Adrenal gland (tissue), 19 donors: ENCODE measurements at places on chromosomes 2 and 18. TPM values are rescaled to one million over a fixed set of nuclear protein-coding genes. Genes with fewer than 3 reads are reported as not detected.

IFIH1 gene
- 9.7 TPM for total RNA-seq

GRCh38 chr2:163343316-163343715, 392.5 kb downstream of the FIGN start:
- H3K4me1 ChIP-seq: no peaks in the 10 kb centered on the region
- no peaks in the 10 kb centered on the region for H3K27me3 ChIP-seq
- H3K27ac ChIP-seq: no peak overlapping the region
- DNase-seq: no peak

DNA sequence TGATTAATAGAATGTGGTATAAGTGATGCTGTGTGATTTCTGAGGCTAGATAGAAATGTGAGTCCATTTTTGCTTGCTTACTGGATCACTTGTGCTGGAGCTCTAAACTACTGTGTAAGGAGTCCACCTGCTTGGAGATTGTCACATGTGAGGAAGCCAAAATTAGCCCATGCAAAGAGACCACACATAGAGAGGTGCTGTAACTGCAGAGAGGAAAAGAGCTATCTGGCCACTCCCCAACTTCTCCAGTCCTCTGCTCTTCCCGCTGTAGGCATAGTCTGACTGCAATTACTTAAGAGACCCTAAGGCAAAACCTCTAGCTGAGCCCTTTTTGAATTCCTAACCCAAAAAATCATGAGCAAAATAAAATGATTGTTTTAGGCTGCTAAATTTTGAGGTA, 120.6 kb upstream of the FBXO11 start:
- H3K36me3 ChIP-seq: no peaks in the 10 kb centered on the region
- no peak for DNase-seq
- H3K4me3 ChIP-seq: no peak overlapping the region
- H3K27ac ChIP-seq: no peak overlapping the region

DNA sequence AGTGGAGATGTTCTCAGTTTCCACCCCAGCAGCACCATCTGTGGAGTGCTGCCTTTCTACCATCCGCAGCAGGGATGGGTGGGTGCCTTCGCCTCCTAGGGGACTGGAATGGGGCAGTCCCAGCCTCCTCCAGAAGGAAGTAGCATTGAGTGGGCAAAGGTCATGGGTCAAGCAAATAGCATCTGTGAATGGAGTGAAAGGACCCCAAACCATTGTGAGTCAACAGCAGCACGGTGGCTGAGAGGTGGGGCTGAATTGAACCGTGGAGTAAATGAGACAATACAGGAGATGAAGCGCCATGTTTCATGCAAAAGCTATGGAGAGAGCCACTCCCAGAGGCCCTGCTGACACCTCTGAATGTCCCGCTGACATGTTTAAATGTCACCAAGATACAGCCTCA, 9.7 kb downstream of the GPR55 start:
- H3K27me3 ChIP-seq: peaks cover 3% of the 10 kb centered on the region
- no peak overlapping the region for H3K4me3 ChIP-seq
- H3K36me3 ChIP-seq: no peaks in the 10 kb centered on the region
- no peak overlapping the region for H3K27ac ChIP-seq

DNA sequence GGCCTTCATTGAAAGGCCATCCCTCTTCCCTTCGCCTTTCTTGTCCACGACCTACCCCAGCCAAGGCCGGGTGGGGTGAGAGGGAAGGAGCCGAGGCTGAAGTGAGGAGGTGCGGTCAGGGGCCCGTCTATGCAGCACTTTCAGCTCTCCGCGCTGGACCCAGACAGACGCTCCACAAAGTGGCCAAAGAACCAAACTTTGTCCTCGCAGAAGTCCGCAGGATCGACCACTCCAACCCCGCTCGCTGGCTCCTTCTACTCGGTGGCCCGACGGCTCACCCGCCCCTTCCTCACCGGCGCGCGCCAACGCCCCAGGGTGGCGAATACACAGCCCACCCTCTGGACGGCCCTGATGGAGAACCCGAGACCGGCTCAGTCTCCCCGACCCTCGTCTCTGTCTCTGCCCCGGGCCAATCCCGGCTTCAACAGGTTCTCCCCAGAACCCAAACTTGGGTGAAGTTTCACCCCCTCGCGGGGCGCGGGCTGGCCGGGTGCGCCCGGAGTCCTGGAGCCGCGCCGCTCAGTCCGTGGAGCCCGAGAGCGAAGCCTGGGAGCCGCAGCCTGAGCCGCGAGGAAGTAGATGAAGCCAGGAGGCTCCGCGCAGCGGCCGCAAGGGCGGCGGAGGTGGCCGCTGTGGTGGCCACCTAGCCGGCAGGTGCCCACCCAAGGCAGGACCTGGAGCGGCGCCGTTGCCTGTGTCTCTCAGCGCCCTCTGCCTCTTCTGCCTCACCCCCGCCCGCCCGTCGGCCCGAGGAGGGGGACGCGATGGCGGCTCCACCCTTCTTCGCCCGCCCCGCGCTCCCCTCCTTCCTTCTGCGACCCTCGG, 26.7 kb upstream of the ALPP start:
- no peaks in the 10 kb centered on the region for H3K36me3 ChIP-seq
- H3K4me3 ChIP-seq: no peak overlapping the region

- H3K27me3 ChIP-seq: no peaks in the 10 kb centered on the region
- H3K36me3 ChIP-seq: no peaks in the 10 kb centered on the region
- no peak overlapping the region for H3K27ac ChIP-seq
- DNase-seq: no peak
Observed at GRCh38 chr2:162058973-162059668, 14.9 kb downstream of the DPP4 start.

- H3K4me3 ChIP-seq: no peak overlapping the region
- no peak for DNase-seq
- H3K36me3 ChIP-seq: no peaks in the 10 kb centered on the region
Observed at GRCh38 chr2:60316381-60317033, 236.9 kb downstream of the BCL11A start.
